ENCODE measurements at places on chromosomes 11 and 22.

DNA sequence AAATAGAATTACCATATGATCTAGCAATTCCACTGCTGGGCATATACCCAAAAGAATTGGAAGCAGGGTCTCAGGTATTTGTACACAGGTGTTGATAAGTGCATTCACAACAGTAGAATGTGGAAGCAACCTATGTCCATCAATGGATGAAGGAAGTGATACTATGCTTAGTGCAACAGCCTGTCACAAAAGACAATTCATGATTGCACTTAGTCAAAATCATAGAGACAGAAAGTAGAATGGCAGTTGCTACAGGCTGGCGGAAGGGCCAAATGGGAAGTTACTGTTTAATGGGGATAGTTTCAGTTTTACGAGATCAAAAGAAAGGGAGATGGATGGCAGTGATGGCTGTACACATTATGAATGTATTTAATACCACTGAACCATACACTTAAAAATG lies 42.0 kb downstream of the SGSM3 start:
- peaks cover 44% of the 10 kb centered on the region for H3K36me3 ChIP-seq
- no peaks in the 10 kb centered on the region for H3K4me1 ChIP-seq
- H3K27ac ChIP-seq = no peak overlapping the region

GRCh38 chr22:31081963-31082605 lies 966 bp downstream of the SMTN start:
- peaks cover 39% of the 10 kb centered on the region for H3K4me1 ChIP-seq
- peak overlapping the region; percentile 92 for H3K27ac ChIP-seq
- peaks cover 11% of the 10 kb centered on the region for H3K36me3 ChIP-seq
- H3K27me3 ChIP-seq = no peaks in the 10 kb centered on the region
- DNase-seq = no peak
- peak overlapping the region; percentile 76 for H3K4me3 ChIP-seq

- no peaks in the 10 kb centered on the region for H3K27me3 ChIP-seq
- peaks cover 13% of the 10 kb centered on the region for H3K4me1 ChIP-seq
- H3K36me3 ChIP-seq = no peaks in the 10 kb centered on the region
These were observed 1.3 kb downstream of the STX3 start for GRCh38 chr11:59756558-59756840.

- DNase-seq = no peak
- no peaks in the 10 kb centered on the region for H3K27me3 ChIP-seq
- no peaks in the 10 kb centered on the region for H3K36me3 ChIP-seq
- H3K4me1 ChIP-seq = peaks cover 95% of the 10 kb centered on the region
These were observed 11.4 kb downstream of the BCL9L start for GRCh38 chr11:118914178-118914918.
